ENCODE measurements at places on chromosomes 6 and 20.

DNA sequence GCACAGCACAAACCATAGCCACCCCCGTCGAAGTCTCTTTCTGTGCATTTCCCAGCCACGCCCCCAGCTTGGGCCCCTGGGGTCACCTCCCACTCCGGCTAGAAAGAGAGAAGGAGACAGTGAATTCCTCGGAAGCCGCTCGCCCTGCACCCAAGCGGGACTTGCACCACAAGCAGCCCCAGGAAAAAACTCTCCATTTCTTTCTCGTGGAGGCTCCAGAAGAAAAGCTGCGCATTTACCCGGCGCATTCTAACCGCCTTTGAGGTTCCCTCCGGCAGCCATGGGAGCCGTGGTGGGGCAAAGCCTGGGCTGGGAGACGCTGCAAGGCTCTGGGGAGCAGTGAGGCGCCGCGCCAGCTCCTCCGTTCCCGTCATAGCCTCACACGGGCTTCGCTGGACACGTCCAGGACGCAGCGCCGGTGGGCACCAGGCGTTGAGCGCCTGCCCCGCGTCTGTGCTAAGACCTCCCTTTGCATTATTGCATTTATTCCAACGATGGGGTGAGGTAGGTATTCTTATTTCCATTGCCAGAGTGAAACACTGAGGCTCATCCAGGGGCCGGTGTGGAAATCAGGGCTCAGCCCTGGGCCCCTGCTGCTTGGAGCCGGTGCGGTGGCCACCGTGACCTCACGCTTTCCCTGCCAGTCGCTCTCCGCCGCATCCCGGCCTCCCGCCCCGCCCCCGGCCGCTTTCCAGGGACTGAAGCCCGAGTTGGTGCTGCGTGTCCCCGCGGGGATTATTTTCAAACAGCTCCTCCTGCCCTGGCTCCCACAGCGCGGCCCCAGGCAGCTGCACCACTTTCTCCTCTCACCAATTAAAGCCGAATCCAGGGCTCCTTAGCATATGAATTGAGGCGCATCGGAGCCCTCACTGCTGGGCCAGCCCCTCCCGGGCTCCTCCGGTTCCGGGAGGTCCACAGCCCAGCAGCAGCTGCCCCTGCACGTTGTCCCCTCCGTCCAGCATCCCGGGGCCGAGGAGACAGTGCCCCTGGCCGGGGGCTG, 148.3 kb upstream of the AFDN start:
- peak; percentile 73 for DNase-seq

DNA sequence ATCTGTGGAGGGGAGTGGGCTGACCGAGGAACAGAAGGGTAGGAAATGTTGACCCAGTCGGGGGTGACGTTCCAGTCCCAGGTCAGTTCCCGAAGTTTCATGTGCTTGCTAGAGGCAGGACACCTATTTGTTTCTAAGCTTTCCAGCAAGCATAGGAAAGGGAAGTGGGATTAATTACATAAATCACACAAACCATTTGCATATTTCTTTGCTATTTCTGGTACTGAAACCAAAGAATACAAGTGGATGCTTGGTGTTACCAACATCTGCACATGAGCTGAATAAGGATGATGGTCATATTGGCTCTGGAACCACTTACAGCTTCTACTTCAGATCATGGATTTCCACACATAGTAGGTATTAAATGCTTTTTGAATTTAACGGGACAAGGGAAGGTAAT, 546.5 kb downstream of the PRKN start:
- no peak for DNase-seq

DNA sequence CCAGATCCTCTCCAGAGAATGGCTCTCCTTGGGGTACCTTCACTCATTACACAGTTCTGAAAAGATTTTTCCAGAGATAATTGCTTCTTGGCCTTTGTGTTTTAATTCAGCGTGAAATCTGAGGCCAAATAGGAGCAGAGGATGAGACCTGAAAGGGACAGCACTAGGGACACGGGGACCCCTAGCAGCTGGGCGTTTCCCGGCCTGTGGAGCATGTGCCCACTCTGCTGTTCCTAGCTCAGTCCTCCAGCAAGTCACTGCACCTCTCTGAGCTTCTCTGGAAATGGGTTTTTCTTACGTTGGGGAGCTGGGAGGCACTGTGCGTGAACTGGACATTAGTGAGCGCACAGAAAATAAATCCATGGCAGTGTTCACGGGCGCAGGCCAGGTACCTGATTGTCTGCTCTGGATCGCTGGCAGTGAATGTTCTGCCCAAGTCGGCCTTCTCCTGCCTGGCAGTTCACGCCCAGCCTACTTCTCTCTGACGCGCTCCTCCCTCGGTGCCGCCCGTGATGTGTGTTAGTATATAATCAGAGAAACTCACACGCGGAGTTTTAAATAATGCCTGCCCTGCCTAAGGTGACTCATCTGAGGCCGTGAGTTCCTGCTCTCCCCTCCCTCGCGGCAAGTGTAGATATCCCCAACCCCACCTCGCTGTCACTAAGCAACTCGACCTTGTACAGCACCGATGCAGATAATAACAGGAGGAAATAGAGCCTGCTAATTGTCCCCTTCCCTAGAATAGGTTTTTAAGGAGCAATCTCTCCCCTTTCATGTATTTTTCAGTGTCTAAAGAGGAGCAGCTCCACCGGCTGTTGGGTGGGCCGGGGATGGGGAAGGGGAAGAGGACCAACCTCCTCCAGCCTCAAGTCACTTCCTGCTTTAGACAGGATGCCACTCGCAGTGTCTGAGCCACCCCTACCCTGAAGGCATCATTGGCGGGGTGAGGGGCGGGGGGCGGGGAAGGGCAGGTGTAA, 2.7 kb upstream of the TUBB2A start:
- DNase-seq, result peak; percentile 84

GRCh38 chr20:8322662-8323217, 190.7 kb downstream of the PLCB1 start:
- DNase-seq, result no peak

GRCh38 chr6:114785235-114786127, 442.7 kb upstream of the HS3ST5 start:
- DNase-seq, result no peak

DNA sequence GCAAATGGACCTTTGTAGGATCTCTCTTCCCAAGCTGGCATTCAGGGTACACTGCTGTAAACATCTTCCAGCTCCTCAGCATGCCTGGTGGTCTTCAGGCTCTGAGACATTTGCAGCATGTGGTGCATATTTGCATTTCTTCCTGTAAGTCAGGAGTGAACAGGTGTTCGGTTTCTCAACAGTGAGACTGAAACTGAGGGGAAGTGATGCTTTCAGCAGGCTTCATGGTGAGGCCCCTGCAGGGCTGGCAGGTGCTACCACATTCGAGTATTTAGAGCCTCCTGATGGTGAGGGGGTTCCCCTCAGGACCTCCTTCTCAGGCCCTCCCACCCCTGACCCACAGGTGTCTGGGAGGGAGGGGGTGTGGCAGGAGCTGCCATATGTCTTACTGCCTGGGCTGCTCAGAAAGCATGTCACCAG, 15.1 kb downstream of the MYBL2 start:
- no peak for DNase-seq

DNA sequence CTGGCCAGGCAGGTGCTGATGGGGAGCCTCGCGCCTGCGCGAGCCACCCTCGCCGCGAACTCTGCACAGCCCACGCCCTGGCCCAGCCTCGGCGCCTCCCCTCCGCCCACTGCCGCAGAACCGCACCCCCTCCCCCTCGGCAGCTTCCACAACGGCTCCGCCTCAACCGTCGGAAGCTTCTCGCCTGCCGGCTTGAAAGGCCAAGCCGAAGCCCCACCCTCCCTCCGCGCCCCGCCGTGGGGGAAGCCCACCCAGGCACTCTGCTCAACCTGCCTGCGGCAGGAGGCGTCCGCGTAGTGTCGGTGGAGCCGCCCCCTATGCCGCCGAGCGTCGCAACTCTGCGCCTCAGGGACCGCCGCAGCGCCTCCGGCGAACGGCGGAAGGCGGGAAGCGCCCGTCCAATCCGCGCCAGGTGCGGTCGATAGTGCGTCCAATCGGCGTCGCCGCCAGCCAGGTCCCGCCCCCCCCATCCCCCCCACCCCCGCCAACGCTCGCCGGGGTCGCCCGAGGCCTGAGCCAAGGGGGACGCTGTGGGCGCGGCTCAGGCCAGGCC, at the start of gene SYCP2:
Gene SYCP2, minus strand, starts transcription at position 342 of the 553 bp plus-strand sequence. CDS start 11,224 bp downstream, outside the sequence.
- DNase-seq, result no peak

DNA sequence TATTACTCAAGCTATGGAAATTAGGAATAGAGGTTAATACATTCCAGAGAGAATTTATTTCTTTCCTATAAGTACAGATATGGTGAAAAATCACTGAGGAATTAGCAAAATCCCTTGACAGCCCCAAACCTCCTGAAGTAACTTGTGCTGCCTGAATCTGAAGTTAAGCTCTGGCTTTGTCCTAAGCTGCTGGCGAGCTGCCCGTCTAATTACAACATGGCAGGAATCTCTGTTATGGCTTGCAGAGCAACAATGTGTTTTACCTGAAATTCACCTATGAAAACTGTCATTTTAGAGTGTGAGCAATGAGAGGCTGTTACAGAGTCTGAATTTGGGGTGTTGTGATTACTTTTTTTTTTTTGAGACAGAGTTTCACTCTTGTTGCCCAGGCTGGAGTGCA, 22.5 kb upstream of the IYD start:
- DNase-seq, result no peak

- DNase-seq, result peak; percentile 99
Observed at GRCh38 chr6:167855825-167856425, 29.2 kb downstream of the AFDN start.

GRCh38 chr6:43221046-43221972, 8.0 kb downstream of the DNPH1 start:
- no peak for DNase-seq

GRCh38 chr6:105445481-105445880, 42.6 kb upstream of the PREP start:
- no peak for DNase-seq

DNA sequence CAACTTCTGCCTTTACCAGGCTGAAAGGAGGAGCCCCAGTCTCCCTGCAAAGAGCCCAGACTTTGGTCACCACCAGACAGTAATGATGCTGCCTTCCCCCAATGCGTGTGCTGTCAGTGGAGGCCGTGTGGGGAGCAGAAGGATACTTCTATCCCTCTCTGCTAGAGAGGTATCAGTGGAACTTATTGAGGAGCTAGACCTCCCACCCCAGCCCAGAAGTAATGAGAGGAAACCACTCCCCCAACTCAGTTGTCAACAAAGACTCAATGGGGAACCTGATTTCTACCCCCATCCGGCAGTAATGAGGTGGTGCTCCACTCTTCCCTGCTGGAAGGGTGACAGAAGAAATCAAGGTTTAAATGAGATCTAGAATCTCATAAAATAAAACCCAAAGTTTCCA, 4.4 kb upstream of the WFDC8 start:
- DNase-seq, result no peak

DNA sequence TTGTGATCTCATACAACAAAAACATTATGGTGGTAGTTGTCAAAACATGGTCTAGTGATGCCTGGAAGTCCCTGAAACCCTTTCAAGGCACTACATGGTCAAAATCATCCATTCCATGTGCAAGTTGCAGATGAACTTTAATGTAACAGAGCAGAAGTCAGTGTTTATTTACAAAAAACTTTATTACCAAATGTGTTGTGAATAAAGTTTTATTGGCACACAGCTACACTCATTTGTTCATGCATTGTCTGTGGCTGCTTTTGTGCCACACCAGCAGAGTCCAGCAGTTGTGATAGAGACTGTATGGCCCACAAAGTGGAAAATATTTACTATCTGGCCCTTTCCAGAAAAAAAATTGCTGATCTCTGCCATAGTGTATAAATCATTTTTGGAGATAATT, 26.8 kb downstream of the TUBB2B start:
- no peak for DNase-seq

DNA sequence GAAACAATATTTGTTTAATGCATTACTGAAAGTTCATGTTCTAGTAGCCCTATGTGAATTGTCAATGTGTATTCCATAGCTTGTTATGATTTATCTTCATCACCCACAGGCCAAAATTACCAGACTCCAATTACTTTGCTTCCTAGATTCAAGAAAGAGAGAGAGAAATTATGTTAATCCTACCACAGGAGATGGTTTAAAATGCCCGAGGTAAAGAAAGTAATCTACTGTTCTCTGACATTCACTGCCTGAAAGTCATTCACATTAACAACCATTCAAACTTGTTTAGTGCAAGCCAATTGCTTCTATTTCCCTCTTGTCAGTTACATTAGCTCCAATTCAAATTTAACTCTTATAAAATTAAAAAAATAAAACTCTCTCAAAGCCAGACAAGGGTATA, 260.4 kb upstream of the THEMIS start:
- no peak for DNase-seq

Data from mesenchymal stem cell (in vitro differentiated cells and primary cell).